IMR-90 (cell line): ENCODE measurements at places on chromosomes 1 and 21. TPM values are rescaled to one million over a fixed set of nuclear protein-coding genes. Genes with fewer than 3 reads are reported as not detected.

Gene B4GALT2
- 57.2 and 60.8 TPM in 2 replicates for total RNA-seq

Gene FMN2
- 35.8 and 50.0 TPM in 2 replicates for total RNA-seq

- H3K36me3 ChIP-seq: no peaks in the 10 kb centered on the region
- H3K27ac ChIP-seq: no peak overlapping the region
- no peak overlapping the region for H3K4me3 ChIP-seq
- no peak for DNase-seq
Observed at GRCh38 chr1:31614414-31615005, 3.0 kb upstream of the HCRTR1 start.

DNA sequence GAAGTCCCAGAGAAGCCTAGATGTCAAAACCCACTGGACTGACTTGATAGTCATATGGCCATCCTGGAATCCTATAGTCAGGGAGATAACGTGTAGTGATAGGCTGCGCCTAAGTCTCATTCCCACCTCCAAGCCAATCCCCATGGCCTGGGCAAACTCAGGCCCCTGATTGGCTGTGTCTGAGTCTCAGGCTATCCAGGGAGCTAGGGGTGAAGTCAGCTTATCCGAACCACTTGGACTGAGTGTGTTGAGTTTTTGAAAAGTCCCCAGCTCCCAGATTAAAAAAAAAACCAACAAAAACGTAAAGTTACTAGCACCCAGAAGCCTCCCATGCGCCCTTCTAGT is 51.6 kb downstream of the PIK3CD start:
- DNase-seq: no peak
- no peaks in the 10 kb centered on the region for H3K36me3 ChIP-seq
- no peaks in the 10 kb centered on the region for H3K27me3 ChIP-seq
- H3K4me3 ChIP-seq: no peak overlapping the region
- peaks cover 12% of the 10 kb centered on the region for H3K4me1 ChIP-seq

GRCh38 chr1:55146781-55147180 is 68.4 kb downstream of the USP24 start:
- no peaks in the 10 kb centered on the region for H3K27me3 ChIP-seq
- no peak overlapping the region for H3K27ac ChIP-seq
- H3K36me3 ChIP-seq: peaks cover 17% of the 10 kb centered on the region
- peaks cover 2% of the 10 kb centered on the region for H3K4me1 ChIP-seq
- DNase-seq: no peak
- H3K4me3 ChIP-seq: no peak overlapping the region
